ENCODE measurements at places on chromosomes 4 and X.
A peak's percentile ranks its signal among the peaks of the same experiment; 100 is the strongest.

DNA sequence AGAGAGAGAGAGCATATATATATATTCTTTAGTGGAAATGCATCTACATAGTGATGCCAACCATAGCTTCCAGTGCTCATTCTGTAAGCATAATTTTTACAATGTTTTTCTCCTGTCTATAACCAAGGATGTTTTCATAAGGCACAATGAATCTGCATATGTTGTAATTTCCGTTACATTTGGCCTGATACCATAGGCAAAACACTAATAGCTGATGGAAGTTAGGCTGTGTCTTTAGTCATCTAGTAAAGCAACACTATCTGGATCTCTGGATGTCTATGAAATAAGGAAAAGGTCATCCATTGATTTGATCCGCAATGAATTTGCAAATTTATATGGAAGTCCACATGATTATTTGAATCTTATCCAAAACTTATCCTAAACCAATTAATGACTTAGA lies 8.1 kb downstream of the PCDH7 start:
- DNase-seq, result no peak

DNA sequence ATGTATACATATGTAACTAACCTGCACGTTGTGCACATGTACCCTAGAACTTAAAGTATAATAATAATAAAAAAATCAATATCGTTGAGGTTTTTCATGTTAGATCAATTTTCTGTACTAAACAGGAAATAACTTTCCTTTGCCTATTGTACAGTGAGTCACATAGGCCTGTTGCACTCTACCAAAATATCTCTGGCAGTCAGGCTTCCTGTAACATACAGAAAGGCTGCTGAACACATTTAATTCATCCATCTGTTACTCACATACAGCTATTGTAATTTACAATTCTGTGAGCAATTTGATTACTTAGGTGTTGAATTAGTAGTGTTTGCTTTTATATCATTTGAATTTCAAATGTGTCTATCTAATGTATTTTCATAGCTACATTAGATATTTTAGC lies 427.8 kb downstream of the TMA16 start:
- DNase-seq, result no peak

- DNase-seq, result no peak
Observed at GRCh38 chr4:119041951-119042560, 93.6 kb upstream of the MYOZ2 start.

GRCh38 chr4:82057990-82058544 lies 315.7 kb downstream of the HNRNPD start:
- no peak for DNase-seq

DNA sequence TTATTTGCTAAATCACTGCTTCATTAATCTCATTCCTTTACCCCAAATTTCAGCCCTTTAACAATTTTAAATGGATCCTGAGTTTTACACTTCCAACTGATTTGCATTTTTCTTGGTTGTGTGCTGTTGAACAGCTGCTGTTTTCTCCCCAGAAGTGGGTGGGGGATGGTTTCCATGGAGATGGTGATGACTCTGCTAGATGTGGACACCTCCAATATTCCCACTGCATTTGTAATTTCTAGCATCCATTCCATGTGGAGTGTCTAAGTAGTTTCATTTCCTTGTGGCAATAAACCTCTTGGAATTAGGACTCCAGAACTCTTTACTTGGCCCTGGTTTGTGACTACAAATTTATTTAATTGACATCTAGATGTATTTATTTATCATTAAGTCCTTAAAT lies 330.4 kb downstream of the GBA3 start:
- DNase-seq, result no peak

DNA sequence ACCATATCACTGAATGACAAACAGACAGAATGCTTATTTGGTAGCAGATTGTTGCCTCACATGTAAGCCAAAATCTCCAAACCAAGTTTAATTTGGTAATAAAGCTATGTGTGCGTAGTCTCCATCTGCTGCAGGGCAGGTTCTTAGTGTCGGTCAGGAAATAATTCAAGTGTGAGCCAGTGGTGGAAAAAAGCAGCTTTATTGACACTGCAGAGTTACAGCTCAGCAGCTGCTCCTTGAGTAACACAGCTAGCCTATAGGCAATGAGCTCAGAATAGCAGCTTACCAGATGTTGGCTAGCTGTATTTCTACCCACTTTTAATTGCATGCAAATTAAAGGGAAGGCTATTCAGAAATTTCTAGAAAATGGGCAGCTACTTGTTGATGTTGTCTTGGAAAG lies 757.8 kb upstream of the HS3ST1 start:
- DNase-seq, result no peak

- DNase-seq, result no peak
Observed at GRCh38 chr4:78513411-78513975, 38.1 kb upstream of the ANXA3 start.

DNA sequence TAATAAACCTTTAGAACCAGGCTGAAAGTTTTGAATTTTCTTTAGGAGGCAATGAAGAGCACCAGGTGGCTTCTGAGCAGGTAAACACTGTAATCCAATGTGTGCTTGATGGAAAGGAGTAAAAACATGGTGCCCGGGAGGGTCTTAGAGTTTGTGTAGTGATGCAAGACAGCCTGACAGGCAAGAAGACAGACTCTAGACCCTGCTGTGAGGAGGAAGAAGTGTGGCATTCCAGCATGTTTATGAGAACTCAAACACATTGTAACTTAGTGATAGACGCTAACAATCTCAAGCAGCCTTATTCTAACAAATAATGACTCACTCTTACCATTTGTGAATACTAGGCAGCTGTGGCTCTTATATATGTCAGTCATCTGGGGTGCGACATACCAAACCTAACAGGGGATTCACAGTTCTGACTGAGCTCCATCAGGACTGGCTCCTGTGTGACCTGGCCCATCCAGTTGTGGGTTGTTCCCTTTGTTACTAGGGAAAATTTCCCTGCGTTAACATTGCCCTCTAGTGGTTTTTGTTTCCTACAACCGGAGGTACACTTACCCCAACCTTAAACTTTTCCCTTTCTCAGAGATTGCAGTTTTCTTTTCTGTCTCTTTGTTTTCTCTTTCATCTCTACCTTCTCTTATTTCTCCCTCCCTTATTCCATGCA lies 53.8 kb downstream of the VSIG4 start:
- DNase-seq, result no peak

DNA sequence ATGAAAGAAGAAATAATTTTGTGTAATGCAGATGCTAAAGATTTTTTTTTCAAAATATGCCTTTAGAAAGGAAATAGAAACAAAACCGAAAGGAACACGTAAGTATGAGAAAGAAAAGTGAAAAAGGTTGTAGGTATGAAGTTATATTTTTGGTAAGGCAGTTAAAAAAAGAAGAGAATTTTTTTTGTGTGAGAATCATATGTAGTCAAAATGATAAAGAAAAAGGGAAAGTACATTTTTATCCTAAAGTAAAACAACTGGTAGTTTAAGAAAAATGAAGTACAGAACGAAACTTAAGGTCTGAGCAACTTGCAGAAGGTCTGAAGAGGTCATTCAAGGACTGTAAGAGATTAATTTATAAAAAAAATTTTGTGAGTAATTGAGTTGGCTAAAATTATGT lies 164.0 kb upstream of the TRAM1L1 start:
- DNase-seq, result no peak

DNA sequence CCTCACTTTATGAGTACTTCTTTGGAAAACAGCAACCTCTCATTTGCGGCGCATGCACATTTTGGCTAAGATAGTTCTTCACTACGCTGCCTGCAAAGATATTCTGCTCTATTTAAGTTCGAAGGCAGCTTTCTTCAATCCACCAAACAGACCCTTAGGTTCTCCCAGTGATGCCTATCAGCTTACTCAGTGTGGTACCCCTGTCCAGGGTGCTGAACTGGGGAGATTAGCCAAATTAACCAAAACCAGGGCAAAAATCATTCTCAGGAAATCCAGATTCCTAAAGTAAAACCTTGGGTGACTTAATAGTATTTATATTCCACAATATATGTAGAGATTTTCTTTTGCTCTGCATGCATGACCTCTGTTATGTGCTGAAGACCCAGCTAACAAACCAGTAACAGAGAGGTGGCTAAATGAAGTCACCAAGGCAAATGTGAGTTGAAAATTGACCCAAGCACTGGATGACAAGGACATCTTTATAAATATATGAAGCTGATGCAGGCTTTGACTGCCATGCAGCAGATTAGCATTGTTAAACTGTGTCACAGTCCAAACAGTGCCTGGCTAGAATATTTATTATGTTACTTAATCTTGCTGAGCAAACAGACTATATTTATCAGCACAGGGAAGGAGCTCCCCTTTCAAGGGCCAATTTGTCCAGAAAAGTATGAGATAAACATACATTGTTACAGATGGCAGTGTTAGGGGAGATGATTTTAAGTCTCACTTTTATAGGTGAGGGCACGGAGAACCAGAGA lies 418.2 kb downstream of the STIM2 start:
- peak; percentile 81 for DNase-seq

- DNase-seq, result no peak
Observed at GRCh38 chr4:61831987-61832386, 631.9 kb downstream of the ADGRL3 start.

DNA sequence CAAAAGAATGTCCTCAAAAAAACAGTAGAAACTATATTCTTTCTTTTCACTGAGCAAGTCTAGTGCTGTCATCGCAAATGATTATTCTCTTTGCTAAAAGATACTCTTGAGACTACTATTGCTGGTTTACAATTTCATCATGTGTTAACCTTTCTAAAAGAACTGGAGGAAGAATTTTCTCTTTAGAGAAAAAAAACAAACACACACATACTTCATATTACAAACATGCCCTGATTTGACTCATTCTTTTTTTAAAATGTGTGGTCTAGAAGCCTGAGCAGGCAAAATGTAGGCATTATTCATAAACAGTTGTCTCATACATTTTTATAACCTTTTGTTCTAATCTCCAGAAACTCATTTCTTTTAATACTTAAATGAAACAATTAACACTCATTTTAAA lies 60.6 kb upstream of the FAT4 start:
- DNase-seq, result no peak

GRCh38 chr4:48490680-48491513 lies 845 bp downstream of the ZAR1 start:
- no peak for DNase-seq

- DNase-seq, result no peak
Observed at GRCh38 chr4:99677161-99677560, 19.5 kb upstream of the C4orf54 start.

- no peak for DNase-seq
Observed at GRCh38 chrX:80432863-80433262, 12.6 kb downstream of the TENT5D start.

GRCh38 chrX:104282166-104282725 lies 27.5 kb upstream of the ESX1 start:
- DNase-seq, result no peak

All from NCI-H2081 treated with DMSO at 0.1 percent for 48 hours (cell line).